ENCODE measurements at places on chromosomes 3 and 15.

- DNase-seq, result no peak
Observed at GRCh38 chr3:124793054-124793739, 62.9 kb downstream of the UMPS start.

DNA sequence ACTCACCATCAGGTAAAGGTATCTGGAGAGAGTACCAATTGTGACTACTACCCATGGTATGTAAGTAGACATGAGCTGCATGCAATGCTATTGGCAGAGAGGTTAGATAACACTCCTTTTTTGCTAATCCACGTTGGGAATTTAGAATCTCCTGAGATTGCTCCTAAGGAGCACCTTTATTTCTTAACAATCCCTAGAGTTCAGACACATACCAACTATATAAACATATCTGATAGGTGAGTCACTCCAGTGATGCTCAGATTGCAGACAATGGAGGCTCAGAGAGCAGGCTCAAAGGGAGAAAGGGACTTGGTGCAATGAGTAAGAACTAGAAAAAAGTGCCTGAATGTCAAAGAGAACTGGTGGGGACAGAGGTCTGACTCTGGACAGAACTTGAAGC is 47.0 kb upstream of the LRRFIP2 start:
- DNase-seq, result peak; percentile 62

- DNase-seq, result no peak
Observed at GRCh38 chr3:193974671-193975535, 161.0 kb upstream of the HES1 start.

- peak; percentile 51 for DNase-seq
Observed at GRCh38 chr15:82952158-82953081, at the start of gene HOMER2. Gene HOMER2 (minus strand): TSS chr15:82952720. CDS start chr15:82952535, 185 bp downstream.

DNA sequence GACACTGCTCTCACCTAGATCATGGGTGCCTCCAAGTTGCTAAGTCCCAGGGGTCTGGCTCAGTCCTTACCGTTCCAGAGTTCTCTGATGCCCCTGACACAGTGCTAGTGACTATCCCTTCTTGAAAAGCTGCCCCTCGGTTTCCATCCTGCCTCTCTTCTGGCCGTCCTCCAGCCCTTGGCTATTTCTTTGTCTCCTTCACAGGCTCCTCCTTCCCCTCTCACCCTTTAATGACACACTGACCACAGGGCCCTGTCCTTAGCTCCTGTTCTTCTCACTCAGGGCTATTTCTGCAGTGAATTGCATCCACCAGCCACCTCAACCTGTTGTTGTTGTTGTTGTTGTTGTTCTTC is 31.1 kb downstream of the SLC28A1 start:
- no peak for DNase-seq

DNA sequence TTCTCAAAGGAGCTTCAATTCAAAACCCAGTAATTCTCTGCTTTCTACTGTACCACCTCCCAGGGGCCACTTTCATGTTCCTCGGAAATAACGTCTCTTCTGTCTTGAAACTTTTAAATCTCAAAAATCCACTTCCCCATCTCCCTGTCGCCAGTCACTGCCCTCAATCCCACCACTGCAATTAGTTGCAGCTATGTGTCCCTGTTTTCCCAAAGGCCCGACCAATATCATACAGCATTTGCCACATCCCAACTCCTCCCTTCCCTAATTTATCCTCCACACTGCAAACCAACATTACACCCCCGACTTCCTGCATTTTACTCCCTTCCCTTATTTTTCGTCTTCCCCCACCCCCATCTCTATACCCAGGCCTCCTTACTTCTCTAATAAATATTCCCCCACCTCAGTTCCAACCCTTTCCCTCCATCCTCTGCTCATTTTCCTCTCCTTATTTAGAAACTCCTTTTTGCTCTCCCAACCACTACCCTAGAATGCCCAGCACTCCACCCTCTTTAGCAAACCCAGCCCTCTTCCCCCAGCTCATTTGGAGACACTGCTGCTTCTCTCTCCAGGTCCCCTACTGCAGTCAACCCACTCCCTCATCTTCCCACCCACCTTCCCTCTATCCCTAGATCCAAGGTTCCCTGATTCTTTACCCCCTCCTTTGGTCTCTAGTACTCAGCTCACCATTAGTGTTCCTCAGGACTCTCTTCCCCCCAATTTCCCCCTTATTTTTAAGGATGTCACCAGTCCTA is 1.1 kb downstream of the NPTN start:
- peak; percentile 57 for DNase-seq

GRCh38 chr3:25690768-25691533 is 26.2 kb upstream of the TOP2B start:
- DNase-seq, result no peak

- DNase-seq, result no peak
Observed at GRCh38 chr15:46672041-46672440, 1037.2 kb downstream of the SQOR start.

DNA sequence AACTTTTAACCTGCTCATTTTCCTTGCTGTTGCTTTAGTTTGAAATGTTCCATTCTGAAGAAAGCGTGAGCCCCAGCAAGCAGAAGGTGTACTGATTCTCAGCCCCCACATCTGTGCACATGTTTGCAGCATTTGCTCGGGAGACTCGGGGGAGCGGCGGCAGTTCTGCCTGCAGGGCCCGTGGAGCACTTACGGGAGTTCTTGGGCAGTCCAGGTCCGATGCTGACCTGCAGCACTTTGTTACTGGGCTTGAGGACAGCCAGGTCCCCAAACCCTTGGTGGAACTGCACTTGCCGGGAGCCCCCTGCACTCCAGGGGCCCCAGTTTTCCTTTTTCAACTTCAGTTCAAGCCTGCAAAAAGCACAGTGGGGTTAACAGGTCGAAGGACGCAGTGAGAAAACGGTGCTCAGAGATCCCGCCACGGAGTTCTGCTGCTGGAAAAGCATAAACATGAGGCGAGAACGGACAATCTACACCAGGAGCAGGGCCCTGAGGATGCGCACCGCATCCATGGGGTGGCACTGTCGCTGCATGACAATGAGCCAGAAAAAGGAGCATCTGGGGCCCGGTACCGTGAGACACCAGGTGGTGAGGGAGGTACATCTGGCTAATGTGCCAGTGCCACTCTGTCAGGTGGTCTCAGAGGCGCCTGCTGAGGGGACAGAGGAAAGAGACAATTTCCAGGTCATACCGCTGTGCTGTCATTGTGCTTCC is 45.6 kb upstream of the LDHAL6B start:
- peak; percentile 28 for DNase-seq

DNA sequence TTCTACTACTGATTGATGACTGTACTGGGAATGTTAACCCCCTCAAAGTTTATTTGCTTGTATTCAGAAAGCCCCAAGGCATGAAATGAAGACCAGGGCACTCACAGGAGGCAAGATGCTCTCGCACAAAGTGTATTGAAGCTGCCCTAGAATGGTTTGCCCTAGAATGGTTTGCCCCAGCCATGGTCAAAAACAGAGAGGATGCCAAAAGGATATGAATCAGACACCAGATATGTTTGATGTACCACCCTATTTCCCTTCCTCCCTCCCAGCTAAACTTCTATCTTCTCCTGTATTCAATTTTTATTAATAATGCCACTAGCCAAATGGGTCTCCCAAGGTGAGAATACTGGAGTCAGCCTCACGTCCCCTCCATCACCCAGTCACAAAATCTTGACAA is 101.3 kb downstream of the TMCO5A start:
- DNase-seq, result no peak

GRCh38 chr3:146709969-146710368 is 104.8 kb upstream of the PLSCR5 start:
- DNase-seq, result no peak

DNA sequence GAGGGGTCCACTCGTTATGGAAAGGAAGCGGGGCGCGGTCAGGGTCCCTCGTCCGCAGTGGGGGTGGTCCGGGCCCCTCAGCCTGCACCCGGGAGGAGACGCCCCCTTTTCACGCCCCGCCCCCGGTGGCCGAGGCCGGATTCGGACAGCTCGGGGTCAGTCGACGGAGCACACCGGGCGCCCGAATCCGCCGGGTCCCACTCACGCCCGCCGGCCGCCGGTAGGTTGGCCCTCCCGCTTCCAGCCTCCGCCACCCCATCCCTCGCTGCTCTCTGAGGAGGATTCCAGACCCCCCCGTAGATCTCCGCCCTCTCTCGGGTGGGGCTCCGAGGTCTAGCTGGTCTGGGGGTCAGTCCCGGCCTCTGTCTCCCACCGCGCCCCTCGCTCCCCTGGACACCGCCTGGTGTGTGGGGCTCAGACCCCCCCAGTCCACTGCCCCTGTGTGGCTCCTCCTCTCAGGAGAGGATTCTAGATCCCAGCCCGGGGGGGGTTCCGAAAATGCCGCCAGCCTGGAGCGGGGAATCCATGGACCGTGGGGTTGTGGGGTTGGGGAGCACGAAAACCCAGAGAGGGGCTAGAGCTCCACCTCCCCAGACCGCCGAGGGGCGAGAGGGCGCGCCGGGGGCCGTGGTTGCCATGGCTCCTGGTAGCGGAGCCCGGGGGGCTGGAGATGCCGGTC is 725 bp downstream of the CHL1 start:
- peak; percentile 19 for DNase-seq

DNA sequence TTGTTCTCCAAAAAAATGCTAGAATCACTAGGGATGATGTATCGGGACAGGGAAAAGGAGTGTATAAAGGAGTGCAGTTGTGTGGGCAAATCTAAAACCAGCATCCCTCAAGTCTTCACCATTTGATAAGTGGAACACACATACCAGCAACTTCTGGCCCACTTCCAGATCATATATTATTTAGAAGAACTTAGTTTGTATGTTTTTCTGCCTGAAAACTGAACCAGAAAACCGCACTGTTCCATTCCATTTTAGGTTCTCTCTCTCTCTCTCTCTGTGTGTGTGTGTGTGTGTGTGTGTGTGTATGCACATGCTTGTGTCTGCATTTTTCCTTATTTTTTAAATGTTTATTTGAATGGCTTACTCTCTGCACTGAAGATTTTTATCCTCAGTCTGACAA is 93.5 kb downstream of the SERPINI1 start:
- DNase-seq, result no peak

DNA sequence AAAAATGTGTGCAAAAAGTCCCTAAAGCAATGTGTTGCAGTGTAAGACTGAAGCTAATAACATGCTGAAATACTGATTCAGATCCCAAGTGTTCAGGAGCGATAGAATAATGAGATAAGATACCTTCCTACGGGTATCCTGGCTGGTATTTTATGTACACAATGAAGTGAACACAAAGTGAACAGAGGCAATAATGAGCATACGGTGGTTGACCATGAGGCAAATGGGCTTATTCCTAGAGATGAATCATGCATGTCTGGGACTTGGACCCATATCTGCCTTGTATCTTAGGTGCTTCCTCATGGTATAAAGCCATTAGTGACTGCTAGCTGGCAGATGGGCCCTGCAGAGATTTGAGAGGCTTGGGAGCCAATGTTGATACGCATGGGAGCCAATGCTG is 21.5 kb downstream of the PTPRG start:
- DNase-seq, result no peak

GRCh38 chr3:42489116-42489936 is 13.1 kb upstream of the VIPR1 start:
- DNase-seq, result peak; percentile 2

DNA sequence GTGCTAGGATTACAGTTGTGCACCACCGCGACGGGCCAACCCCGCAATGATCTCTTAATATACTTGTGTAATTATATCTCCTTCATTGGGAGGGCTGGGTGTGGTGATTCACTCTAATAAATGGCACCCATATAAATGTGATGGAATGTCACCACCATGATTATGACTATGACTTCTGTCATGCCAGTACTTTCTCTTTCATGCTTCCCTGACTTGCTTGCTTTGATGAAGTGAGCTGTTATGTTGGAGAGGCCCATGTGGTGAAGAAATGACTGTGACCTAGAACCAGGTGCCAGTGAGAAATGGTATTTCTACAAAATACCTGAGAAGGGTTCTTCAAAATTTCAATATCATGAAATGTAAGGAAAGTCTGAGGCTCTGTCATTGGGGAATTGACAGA is 24.4 kb upstream of the TP63 start:
- DNase-seq, result no peak

DNA sequence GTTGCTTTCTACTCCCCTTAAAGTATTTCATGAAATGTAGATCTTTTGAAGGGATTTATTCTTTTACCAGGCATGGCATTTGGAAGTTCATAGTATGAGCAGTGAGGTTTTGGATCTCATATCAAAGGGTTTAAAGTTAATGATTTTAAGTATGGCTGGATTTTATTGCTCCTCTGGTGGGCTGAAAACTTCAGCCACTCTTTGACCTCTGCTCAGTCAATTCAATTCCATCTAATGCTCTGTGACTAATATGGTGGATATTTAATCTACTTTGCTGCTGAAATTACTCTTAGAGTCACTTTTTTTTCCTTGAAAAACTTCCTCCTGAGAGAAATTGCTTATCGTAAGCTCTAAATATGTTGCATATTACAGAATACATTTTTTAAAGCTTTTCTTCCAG is 218.6 kb downstream of the NR2F2 start:
- DNase-seq, result no peak

DNA sequence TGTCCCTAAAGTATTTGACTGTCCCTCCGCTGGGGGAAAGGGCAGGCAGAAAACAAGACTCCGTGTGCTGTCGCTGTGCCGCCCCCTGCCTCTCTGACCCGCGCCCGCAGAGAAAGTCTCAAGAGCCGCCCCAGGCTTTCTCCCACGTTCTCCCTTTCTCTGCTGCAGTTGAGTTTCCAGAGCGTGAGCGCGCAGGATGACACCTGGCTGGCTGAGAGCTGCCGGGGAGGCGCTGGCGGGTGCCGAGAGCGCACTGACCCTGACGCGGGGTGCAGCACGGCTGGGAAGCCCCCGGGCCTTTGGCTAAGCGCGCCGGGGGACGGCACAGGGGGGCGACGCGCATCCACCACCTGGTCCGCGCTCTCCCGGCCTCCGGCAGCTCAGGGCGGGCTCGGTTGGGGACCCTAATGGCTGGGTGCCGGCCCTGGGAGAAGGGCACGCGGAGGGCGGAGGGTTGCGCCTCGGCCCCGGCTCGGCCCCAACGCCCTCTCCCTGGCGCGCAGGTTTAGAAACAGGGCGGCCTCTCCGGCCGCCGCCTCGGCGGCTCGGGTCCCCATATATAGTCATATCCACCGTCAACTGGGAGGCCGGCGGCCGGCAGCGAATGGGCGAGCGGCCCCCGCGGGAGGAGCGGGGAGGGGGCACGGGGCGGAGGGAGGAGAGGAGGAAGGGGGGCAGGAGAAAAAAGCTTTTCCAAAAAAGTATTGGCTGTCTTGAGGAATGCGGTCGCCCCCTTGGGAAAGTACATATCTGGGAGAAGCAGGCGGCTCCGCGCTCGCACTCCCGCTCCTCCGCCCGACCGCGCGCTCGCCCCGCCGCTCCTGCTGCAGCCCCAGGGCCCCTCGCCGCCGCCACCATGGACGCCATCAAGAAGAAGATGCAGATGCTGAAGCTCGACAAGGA is at the start of gene TPM1:
Gene TPM1 (plus strand): TSS at position 774 of the 903 bp plus-strand sequence. CDS start 83 bp downstream, at position 857.
- peak; percentile 81 for DNase-seq

DNA sequence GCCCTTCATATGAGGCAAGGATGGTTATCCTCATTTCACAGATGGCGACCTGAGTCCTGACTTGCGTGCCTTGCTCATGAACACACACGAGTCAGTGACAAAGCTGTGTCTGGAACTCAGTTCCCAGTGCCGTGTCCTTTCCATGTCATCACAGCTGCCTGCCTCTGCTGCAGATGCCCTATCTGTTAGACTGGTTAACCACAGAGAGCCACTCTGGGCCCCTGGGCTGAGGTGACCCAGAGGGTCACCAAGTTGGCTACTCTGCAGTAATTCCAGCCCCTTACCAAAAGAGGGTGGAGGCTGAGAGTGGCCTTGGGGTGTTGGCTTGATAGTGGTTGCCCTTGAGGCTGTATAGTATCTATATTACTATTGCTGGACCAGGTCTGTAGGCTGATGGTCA is 41.0 kb downstream of the RAB11A start:
- DNase-seq, result no peak
